ENCODE measurements at places on chromosomes 5 and 9. TPM values are rescaled to one million over a fixed set of nuclear protein-coding genes. Genes with fewer than 3 reads are reported as not detected.

GRCh38 chr5:159531554-159532105 lies 201.3 kb upstream of the IL12B start:
- no peaks in the 10 kb centered on the region for H3K36me3 ChIP-seq
- no peak for DNase-seq
- no peak overlapping the region for H3K27ac ChIP-seq

GRCh38 chr5:14212838-14213237 lies 69.7 kb downstream of the TRIO start:
- no peak for DNase-seq
- no peaks in the 10 kb centered on the region for H3K27me3 ChIP-seq
- H3K4me1 ChIP-seq = peaks cover 9% of the 10 kb centered on the region
- no peak overlapping the region for H3K27ac ChIP-seq
- H3K4me3 ChIP-seq = no peak overlapping the region
- H3K36me3 ChIP-seq = no peaks in the 10 kb centered on the region

DNA sequence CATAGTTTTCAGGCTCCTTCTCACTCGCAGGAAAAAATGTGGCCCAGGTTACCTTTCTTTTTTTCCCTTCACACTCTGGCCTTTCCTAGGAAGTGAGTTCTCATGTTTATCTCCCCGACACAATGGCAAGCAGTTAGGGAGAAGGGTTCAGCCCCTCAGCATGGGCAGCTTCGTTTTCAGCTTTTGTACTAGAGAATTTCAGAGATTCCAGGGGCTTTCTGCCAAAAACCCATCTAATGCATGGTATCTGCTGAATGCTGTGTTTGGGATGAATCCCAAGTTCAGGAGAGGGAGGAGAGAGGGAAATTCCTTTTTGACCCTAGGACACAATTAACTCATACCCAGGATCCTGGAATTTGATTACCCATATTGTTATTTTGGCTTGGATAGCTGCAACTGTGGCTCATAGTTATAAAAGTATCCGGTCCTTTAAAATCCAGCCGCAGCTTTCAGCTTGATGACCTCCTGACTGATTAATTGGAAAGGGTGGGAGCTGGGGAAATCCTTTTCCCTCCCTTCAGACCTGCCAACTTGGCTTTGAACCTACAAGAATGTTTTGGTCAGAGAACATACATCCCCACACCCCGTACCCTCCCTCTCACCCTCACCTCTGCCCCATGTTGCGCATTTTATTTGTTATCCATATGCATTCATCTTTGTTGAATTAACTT lies 78.4 kb downstream of the TMEM252 start:
- no peaks in the 10 kb centered on the region for H3K4me1 ChIP-seq
- no peaks in the 10 kb centered on the region for H3K27me3 ChIP-seq
- no peak overlapping the region for H3K27ac ChIP-seq
- no peak overlapping the region for H3K4me3 ChIP-seq

- H3K4me1 ChIP-seq = peaks cover 8% of the 10 kb centered on the region
- no peaks in the 10 kb centered on the region for H3K27me3 ChIP-seq
- peak overlapping the region; percentile 62 for H3K27ac ChIP-seq
- DNase-seq = no peak
- no peaks in the 10 kb centered on the region for H3K36me3 ChIP-seq
These were observed 6.6 kb downstream of the NACC2 start for GRCh38 chr9:136088481-136088938.

DNA sequence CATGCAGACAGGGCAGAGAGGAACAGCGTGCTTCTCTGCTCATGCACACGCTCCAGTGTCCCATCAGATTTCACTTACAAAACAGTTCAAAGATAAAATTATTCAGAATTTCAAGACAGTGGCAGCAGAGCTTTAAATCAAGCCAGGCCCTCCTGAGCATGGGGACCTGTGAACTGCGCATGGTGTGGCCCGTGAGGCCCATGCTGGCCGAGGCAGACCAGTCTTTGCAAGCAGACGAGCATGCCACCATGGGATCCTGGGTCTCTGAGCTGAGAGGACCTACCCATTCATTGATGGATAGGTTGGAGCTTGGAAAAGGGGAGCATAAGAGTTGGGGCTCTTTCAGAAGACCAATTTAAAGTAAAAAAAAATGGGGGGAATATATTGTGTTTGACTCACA lies 35.0 kb upstream of the SAP30L start:
- no peak for DNase-seq
- no peaks in the 10 kb centered on the region for H3K27me3 ChIP-seq
- H3K4me1 ChIP-seq = no peaks in the 10 kb centered on the region
- no peak overlapping the region for H3K4me3 ChIP-seq
- no peak overlapping the region for H3K27ac ChIP-seq
- no peaks in the 10 kb centered on the region for H3K36me3 ChIP-seq

CXCL14 gene
- total RNA-seq = 2.2 TPM

GRCh38 chr5:168608386-168608785 lies 29.2 kb upstream of the PANK3 start:
- H3K27ac ChIP-seq = no peak overlapping the region
- no peaks in the 10 kb centered on the region for H3K4me1 ChIP-seq
- H3K27me3 ChIP-seq = no peaks in the 10 kb centered on the region
- DNase-seq = no peak
- H3K36me3 ChIP-seq = no peaks in the 10 kb centered on the region

GABRA6 gene
- total RNA-seq = not detected

GRCh38 chr5:72955143-72955767 lies 586 bp upstream of the FCHO2 start:
- H3K27ac ChIP-seq = peak overlapping the region; percentile 97
- H3K4me1 ChIP-seq = no peaks in the 10 kb centered on the region
- DNase-seq = no peak
- no peaks in the 10 kb centered on the region for H3K36me3 ChIP-seq
- H3K27me3 ChIP-seq = no peaks in the 10 kb centered on the region
- H3K4me3 ChIP-seq = peak overlapping the region; percentile 88

DNA sequence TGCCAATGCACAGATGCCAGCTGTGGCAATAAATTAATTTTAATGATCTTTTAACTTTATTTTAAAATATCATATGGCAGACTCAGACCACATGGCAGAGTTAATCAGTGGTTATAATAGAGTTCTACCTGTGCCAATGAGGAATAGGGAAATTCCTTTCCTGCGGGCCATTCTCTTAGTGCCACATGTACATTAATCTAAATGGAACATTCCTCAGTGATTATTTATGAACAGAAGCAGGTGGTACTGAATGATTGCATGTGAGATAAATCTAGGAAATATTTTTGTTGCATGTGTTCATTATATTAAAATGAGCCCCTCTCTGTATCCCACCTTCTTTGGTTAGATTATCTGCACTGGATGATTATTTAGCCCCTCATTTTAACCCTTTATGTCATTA lies 102.3 kb downstream of the CCDC192 start:
- peaks cover 4% of the 10 kb centered on the region for H3K4me1 ChIP-seq
- no peaks in the 10 kb centered on the region for H3K27me3 ChIP-seq
- DNase-seq = no peak

FAM153A gene
- total RNA-seq = 50.2 TPM

PCDHB14 gene
- 4.6 TPM for total RNA-seq

IFNA2 gene
- not detected for total RNA-seq

GFPT2 gene
- 14.0 TPM for total RNA-seq

DNA sequence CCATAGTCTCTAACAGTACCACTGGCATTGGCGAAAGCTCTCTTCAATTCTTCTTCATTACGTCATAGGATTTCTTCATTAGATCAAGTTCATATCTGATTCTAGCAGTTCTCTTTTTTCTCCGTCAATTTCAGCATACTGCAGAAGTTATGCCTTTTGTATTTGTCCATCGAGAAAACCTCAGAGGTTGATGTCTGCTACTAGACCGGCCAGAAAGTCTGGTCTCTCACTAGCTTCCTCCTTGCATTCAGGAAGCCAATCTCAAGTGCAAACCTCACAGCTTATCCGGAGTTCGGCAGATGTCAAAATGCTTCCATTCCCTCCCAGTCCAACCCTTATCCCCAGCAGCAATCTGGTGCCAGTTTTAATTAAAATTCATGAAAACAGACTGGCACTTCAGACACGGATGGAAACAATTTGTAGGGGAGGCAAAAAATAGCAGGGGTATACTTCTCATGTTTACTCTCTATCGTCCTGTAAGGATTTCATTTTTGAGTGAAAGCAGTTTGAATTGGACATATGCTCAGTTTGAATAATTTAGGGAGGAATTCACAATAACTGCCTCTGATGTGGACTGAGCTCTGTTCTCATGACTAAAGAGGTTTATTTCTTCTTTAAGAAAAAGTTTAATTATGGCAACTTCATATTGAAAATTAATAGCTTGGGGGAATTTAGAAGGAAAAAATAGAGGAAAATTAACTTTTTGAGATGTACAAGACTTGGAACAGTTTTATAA lies 56.4 kb upstream of the TMC1 start:
- no peak overlapping the region for H3K27ac ChIP-seq
- no peak for DNase-seq
- no peaks in the 10 kb centered on the region for H3K4me1 ChIP-seq

GRCh38 chr5:133225671-133226152 lies 173.9 kb downstream of the HSPA4 start:
- H3K36me3 ChIP-seq = no peaks in the 10 kb centered on the region
- no peak overlapping the region for H3K4me3 ChIP-seq
- H3K4me1 ChIP-seq = peaks cover 3% of the 10 kb centered on the region
- no peaks in the 10 kb centered on the region for H3K27me3 ChIP-seq

GRCh38 chr9:110886832-110887231 lies 151.4 kb downstream of the LPAR1 start:
- H3K27me3 ChIP-seq = no peaks in the 10 kb centered on the region
- no peaks in the 10 kb centered on the region for H3K36me3 ChIP-seq
- H3K4me1 ChIP-seq = no peaks in the 10 kb centered on the region
- no peak overlapping the region for H3K27ac ChIP-seq

GRCh38 chr9:73026375-73026774 lies 73.5 kb upstream of the ALDH1A1 start:
- no peaks in the 10 kb centered on the region for H3K36me3 ChIP-seq
- no peak for DNase-seq
- no peak overlapping the region for H3K27ac ChIP-seq
- no peaks in the 10 kb centered on the region for H3K27me3 ChIP-seq
- H3K4me1 ChIP-seq = no peaks in the 10 kb centered on the region

DNA sequence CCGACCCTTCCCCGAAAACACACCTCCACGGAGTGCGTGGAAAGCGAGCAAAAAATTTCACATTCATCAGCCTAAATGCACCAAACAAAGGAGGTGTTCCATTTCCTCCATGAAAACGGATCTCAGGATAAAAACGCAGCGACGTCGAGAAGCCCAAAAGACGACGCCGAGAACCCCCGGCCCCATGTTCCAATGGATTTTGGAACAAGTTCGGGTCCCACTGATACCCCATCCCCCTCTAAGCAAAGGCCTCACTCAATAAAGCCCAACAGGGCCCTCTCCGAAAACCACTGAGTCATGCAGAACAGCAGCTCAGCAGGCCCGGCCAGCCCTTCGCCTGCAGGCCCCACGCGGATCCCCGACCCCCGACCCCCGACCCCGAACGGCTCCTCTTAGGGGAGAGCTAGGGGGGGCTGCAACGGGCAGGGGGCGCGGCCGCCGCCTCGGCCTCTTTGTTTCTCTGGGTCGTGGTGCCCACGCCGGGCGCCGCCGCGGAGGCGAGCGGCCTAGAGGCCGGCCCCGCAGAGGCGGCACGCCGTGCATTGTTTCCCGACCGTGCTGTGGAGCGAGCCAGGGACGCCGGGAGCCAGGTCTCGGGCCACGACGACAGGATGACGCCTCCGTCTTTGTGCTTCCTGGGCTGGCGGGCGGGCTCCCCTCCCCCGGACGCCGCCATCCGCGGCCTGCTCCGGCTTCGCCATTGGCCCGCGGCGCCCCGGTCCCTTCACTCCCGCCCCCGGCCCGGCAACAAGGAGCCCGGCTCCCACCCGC lies 915 bp downstream of the ZFAND5 start:
- H3K36me3 ChIP-seq = no peaks in the 10 kb centered on the region
- peak; percentile 42 for DNase-seq
- no peaks in the 10 kb centered on the region for H3K27me3 ChIP-seq

GRCh38 chr9:37119360-37119759 lies 1.0 kb upstream of the ZCCHC7 start:
- no peaks in the 10 kb centered on the region for H3K36me3 ChIP-seq
- no peaks in the 10 kb centered on the region for H3K27me3 ChIP-seq
- peak overlapping the region; percentile 83 for H3K4me3 ChIP-seq
- no peaks in the 10 kb centered on the region for H3K4me1 ChIP-seq
- H3K27ac ChIP-seq = no peak overlapping the region

DNA sequence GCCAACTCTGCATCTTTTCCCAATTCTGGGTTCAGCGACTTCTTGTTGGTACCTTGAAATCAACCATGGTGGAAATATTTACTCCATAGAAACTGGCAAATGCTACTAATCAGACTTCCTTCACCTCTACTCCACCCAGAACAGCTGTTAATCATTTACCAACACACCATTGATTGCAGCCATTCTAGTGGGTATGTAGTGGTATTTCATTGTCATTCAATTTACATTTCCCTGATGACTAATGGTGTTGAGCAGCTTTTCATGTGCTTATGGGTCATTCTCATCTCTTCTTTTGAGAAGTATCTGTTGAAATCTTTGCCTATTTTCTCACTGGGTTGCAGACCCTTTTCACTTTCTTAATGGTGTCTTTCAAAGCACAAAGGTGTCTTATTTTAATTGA lies 122.4 kb upstream of the MSX2 start:
- no peak overlapping the region for H3K27ac ChIP-seq
- no peaks in the 10 kb centered on the region for H3K36me3 ChIP-seq
- H3K4me3 ChIP-seq = no peak overlapping the region
- H3K27me3 ChIP-seq = no peaks in the 10 kb centered on the region
- no peaks in the 10 kb centered on the region for H3K4me1 ChIP-seq
- DNase-seq = no peak

DNA sequence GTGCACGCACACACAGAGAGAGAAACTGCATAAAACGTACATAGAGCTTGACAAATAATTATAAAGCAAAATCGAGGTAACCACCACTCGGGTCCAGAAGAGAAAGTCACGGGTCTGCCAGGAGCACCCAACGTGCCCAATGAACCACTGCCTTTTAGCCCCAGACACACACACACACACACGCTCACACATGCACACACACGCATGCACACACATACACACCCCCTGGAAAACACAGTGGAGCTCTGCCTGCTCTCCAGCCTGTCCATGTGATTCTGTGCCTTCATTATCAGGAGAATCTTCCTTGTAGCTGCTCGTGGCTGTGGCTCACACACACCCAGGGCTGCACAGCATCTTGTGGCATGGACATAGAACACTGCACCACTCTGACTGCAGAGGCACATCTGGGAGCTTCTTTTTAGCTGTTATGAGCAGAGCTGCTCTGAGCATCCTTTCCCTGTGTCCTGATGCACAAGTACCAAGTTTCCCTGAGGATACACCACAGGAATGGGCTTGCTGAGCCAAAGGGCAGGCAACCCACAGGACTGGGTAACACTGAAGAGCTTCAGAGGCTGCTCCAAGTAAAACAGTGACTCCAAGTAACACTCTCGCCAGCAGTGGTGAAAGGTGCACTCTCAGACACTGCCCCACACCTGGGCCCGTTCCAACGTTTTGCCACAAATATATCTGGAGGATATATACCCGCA lies 58.9 kb downstream of the CAMSAP1 start:
- no peaks in the 10 kb centered on the region for H3K4me1 ChIP-seq
- no peaks in the 10 kb centered on the region for H3K27me3 ChIP-seq
- no peaks in the 10 kb centered on the region for H3K36me3 ChIP-seq
- no peak overlapping the region for H3K4me3 ChIP-seq
- H3K27ac ChIP-seq = no peak overlapping the region
- DNase-seq = no peak

GRCh38 chr5:81147011-81147885 lies 85.9 kb upstream of the CKMT2 start:
- H3K4me1 ChIP-seq = no peaks in the 10 kb centered on the region
- no peaks in the 10 kb centered on the region for H3K36me3 ChIP-seq
- no peak overlapping the region for H3K4me3 ChIP-seq
- no peak for DNase-seq
- H3K27me3 ChIP-seq = no peaks in the 10 kb centered on the region
